ENCODE measurements at places on chromosomes 1 and 21.
A peak's percentile ranks its signal among the peaks of the same experiment; 100 is the strongest.

DNA sequence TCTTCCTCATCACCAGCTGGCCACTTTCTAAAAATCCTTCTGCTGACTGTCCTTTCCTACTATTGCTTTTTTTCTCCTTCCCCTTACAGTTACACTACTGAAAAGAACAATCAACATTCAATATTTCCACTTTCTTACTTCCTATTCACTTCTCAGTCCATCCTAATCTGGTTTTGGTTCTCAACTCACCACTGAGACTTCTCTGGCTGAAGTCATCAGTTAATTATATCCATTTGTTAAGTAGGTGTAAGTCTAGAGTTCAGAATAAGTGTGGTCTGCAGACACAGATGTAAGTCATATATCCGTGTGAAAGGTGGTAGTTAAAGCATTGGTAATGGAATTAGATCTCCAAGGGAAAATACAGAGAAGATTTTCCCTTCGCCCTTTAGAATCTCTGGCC lies 21.4 kb downstream of the PEA15 start:
- no peak for DNase-seq

DNA sequence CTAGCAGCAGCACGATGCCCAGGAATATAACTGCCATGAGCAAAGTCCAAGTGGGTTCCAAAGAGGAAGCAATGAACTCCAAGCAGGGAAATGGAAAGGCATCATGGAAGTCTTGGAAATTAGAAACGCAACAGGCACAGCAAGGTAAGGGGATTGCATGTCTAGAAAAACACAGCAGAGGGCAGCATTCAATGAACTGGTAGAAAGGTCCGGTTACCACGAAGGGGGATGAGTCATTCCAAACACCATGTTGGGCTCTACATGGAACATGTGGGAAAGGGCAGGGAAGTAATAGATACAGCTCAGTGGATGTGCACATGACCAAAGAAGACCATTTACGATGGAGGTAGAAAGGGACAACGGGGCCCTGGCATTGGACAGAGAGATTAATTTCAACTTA lies 36.4 kb downstream of the RXRG start:
- DNase-seq = no peak

- no peak for DNase-seq
These were observed 72.0 kb upstream of the FAM20B start for GRCh38 chr1:178953538-178954324.

DNA sequence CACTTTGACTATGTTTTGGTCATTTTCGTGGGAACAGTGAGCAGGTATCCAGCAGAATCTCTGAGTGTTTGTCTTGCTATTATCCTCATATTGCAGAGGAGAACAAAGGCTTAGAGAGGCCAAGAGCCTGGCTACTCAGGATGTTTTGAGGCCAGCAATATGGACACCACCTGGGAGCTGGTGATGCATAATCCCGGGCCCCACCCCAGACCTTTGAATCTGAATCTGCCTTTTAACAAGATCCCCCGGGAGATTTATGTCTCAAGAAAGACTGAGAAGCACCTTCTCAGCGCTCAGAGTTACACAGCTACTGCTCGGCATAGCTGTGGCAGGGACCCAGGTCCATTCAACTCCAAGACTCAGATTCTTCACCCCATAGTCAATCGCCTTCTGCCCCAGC lies 72.8 kb downstream of the PTPRU start:
- DNase-seq = no peak

- no peak for DNase-seq
These were observed 6.8 kb upstream of the KPNA6 start for GRCh38 chr1:32100807-32101708.

DNA sequence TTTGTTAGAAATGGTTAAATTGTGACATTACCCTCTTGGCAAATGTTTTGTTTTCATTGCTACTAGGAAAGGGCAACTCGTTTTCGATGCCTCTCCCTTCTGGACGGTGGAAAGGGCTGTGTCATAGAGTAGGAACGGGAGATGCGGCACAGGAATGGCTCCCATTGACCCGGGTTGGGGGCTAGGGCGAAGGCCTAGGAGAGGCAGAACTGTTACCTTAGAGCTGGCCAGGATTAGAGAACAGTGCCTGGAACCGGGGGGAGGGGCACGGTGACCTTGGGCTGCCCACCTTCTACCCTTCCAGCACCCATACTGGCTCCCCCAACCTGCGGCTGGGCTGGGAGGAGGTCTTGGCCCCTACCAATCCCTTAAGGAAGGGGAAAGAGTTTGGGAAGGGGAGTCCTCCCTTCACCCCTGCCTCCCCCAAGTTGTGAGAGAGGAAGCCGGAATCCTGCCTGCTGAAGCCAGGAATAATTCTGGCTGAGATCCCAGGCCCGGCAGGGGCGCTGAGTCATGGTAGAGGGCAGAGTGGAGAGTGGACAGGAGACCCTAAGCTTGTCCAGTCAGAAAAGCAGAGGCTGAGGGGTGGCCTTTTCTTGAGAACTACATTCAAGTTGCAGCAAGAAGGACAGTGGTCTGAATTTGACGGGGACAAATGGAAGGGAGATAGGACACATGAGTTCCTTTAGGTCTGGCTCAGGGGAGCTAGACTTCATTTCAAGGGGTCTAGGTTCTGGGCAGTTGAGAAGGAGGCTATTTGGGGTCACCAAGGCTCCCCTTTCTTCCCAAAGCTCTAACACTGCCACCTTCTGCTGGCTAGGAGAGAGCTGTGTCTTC lies 8.2 kb downstream of the LMNA start:
- DNase-seq = peak; percentile 70

DNA sequence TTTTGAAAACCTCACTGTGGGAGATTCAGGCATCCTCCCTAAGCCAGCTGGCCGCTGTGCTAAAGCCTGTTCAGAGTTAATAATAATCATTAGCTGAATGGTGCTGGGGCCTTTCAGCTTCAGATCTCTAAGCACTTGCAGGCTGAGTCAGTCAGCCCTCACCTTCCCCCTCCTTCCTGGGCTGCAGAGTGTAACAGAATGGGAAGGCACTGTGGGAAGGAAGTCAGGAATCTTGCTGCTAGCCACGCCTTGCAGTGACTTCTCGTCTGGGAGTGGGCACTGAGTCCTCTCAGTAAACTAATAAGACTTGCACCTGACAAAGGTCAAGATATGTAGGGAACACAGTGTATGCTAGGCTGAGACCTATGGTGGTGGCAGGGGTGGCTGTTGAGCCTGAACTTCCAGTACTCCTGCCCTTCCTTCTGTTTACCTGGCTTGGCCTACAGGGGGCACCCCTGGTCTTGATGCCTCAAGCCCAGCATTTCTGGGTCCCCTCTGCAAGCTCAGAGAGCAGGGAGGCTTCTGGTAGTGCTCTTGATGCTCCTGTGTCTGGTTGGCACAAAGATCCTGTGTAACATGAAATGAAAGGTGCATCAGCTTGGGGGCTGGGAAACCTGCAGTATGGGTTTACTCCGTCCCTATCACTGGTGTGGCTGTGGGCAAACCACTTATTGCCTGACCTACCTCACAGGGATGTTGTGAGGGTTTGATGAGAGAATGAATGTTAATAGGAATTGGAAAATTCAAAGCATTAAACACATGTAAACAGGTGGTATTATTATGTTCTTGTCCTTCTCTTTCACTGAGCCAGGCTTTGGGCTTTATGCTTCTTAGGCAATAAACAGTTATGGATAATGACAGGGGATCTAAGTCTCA lies 6.0 kb downstream of the CYB561D1 start:
- no peak for DNase-seq

DNA sequence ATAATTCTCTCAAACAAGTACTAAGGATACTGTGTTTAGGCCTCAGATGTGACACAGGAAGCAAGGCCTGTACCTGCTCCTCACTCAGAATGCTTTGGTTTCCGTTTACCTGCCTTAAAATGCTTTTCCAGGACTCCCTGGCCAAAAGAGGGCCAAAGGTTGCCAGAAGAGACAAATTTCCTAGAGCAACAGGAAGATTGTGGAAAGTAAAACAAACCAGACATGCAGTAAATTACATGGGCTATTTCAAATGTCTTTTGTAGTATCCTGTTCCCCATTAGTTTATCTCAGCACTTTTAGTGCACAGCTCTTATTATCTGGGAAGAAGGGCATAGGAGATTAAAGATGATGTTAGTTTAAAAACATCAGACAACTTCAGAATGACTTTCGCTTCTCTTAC lies 280.0 kb downstream of the NFIA start:
- no peak for DNase-seq

- DNase-seq = no peak
These were observed 495.8 kb downstream of the AJAP1 start for GRCh38 chr1:5150191-5150590.

- no peak for DNase-seq
These were observed 1.5 kb downstream of the HMCN1 start for GRCh38 chr1:185735701-185736064.

DNA sequence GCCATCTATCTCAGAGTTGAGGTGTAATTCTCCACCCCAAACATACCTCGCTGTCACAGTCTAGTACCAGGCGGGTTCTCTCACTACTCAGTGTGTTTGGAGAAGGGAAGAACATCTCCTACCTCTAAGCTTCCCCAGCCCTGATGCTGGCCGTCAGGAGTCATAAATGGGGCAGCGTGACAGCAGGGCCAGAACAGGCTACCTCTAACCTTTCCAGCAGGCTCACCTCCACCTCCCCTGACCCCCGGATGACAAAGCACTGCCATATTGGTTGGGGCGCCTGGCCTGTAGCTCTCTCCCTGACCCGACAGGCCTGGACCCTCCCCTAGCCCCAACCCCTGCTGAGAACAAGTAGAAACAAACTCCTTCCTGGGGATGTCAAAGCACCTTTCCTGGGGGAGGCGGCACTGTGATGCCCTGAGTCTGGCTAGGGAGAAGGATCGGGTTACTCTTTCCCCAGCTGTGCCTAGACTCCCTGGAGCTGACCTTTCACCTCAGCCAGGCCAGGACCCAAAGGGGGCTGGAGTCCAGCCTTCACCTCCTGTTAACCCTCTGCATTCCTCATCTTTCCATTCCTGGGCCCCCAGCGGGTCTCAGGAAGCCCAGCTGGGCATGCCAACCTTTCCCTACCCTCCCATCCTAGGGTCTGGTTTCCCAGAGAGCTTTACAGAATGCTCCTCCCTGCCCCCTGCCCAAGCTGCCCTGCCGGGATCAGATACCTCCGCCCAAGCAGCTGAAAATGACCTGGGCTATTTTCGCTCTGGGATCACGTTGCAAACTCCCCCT lies 34.2 kb downstream of the AHDC1 start:
- no peak for DNase-seq

DNA sequence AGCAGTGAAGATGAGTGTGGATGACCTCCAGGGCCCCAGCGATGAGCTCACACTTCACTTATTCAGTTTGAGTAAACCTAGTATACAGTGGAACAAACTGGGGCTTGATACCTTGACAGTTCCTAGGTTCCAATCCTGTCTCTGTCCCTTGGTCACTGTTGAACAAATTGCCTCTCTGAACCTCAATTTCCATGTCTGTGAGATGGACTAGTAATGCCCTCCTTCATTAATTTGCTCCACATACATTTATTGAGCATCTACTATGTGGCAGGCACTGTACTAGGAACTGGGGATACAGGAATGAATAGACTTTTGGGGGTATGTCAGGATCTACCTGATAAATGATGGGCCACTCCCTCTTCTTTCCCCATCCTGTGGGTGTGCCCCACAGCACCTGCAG lies 57.3 kb downstream of the SDC3 start:
- DNase-seq = no peak

Measured in hippocampal formation (tissue), 2 donors.